ENCODE measurements at places on chromosomes 12 and 14.

DNA sequence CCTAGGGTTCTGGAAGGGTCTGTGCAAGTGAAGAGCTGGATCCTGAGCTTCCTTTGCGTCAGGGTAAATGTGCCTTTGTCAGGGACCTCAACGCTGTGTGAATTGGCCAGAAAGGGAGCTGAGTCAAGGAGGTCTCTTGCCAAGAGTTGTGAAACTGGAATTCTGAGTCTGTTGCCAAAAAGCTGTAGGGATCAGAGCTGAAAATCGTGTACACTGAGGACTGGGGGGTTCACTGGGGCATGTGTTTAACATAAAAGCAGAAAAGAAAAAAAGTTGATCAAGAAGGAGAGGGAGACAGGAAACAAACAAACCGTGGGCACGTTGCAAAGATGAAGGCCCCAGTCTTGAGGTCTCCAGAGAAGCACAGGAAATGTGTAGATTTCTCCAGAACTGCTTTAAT, 1081.5 kb downstream of the VRK1 start:
- DNase-seq: no peak

DNA sequence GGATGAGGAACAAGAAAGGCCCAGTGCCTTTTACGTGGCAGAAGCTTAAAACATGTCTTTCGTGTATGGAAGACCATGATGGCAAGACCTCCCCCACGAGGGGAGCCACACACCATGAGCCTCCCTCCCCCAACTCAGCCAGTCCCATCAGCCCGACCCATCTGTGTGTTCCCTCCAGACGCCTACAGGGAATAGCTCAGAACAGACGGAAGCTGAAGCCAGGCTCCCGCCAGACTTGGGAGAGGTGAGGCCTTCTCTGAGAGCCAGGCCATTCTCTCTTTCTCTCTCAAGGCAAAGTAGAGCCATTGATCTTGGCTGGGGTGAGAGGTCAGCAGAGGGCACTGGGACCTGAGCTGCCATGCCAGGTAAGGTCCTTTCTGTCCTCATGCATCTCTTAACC, 9.5 kb downstream of the REM2 start:
- no peak for DNase-seq

GRCh38 chr12:99983456-99984258, 1.1 kb downstream of the ANKS1B start:
- no peak for DNase-seq

DNA sequence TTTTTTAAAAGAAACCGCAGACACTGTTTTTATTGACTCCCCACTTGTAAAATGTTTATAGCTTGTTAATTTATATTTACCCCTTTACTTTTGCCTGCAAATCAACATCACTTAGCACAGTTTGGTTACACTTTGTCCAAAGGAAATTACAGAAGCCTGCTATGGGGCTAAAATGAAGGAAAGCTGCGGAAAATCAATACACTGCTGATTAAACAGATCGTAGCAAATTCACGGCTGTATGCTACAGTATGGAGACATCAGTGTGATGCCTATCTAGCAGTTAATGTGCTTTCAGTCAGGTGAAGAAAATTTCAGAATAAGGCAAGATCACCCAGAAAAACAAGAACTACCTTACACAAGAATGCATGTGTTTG, 110.0 kb downstream of the FOXG1 start:
- DNase-seq: no peak

- DNase-seq: no peak
Measured at GRCh38 chr12:52573743-52574142, at the start of gene KRT74. KRT74 (minus strand) TSS chr12:52573843; CDS start chr12:52573777, 66 bp downstream.

GRCh38 chr12:57934819-57935218, 6.5 kb upstream of the ATP23 start:
- DNase-seq: no peak

GRCh38 chr12:96434107-96434506, 33.9 kb upstream of the CDK17 start:
- peak; percentile 43 for DNase-seq

- DNase-seq: no peak
Measured at GRCh38 chr14:92954933-92955332, 32.0 kb downstream of the CHGA start.

GRCh38 chr12:119679081-119679480, 11.1 kb downstream of the PRKAB1 start:
- no peak for DNase-seq

- DNase-seq: no peak
Measured at GRCh38 chr12:104494137-104494792, 37.5 kb downstream of the CHST11 start.

DNA sequence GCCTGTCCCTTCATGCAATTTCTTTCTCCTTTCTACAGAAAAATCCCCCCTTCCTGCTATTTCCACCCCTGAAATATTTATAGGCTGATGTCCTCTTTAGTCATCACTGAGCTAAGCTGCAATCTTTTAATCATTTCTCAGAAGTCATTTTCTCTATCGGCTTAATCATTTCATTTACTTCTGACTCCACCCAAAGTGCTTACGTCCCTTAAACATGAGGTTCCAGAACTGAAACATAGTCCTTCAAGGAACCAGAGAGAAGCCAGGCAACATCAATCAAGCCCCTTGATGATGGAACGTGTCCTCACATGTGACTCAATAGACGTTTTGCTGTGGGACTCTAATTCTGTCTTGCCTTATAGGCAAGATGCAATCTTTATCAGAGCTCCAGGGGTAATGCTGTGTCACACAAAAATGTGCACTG, 148.7 kb upstream of the KRR1 start:
- peak; percentile 26 for DNase-seq

GRCh38 chr12:51023625-51024382, 2.4 kb downstream of the SLC11A2 start:
- DNase-seq: no peak

GRCh38 chr12:38892087-38892786, 13.2 kb downstream of the CPNE8 start:
- DNase-seq: no peak

DNA sequence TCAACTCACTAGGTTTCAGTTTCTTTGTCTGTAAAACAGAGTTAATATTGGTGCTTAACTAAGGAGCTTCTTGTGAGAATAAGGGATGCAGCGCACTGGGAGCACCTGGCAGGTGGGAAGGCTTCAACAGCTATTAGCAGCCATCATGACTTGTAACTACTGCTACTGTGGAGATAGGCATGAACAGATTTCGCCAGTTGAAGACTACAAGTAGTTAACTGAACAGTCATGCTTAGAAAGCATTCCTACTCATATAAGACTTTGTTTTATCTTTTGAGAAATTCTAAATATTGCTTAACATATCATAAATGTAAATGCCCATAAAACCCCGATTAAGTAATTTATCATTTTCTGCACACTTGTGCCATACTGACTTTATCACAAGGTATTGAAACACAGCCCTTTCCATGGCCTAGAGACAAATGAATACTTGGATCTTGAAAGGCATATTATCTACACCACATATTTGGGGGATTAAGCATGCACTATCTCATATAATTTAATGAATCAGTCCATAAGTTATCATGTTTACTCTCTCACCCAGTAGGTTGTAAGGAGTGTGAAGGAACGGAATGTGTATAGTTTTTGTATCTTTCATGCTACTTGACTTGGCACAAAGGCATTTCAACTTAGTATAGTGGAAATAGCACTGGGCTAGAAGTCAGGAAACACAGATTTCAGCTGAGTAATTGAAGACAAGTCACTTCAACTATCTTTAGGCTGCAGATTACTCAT, 16.1 kb downstream of the NTN4 start:
- DNase-seq: no peak

GRCh38 chr12:74415633-74416032, 122.0 kb upstream of the ATXN7L3B start:
- DNase-seq: no peak

- no peak for DNase-seq
Measured at GRCh38 chr12:14442221-14442881, 76.9 kb downstream of the ATF7IP start.

DNA sequence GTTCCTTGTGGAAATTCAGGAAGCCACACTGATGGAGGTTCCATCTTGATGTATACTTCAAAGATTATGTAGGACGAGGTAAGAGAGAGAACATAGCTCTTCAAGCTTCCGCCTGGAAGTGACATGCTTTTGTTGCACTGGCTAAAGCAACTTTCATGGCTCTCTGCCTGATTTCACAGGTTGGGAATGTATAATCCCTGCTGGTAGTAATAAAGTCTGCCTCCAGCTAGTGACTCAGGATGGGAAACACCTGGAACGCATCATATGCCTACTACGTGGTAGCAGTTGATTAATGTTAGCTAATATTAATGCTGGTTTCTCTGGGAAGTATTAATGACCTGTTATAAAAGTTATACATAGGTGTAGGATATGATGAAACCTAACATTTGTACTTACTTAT, 71.1 kb downstream of the PELI2 start:
- no peak for DNase-seq

DNA sequence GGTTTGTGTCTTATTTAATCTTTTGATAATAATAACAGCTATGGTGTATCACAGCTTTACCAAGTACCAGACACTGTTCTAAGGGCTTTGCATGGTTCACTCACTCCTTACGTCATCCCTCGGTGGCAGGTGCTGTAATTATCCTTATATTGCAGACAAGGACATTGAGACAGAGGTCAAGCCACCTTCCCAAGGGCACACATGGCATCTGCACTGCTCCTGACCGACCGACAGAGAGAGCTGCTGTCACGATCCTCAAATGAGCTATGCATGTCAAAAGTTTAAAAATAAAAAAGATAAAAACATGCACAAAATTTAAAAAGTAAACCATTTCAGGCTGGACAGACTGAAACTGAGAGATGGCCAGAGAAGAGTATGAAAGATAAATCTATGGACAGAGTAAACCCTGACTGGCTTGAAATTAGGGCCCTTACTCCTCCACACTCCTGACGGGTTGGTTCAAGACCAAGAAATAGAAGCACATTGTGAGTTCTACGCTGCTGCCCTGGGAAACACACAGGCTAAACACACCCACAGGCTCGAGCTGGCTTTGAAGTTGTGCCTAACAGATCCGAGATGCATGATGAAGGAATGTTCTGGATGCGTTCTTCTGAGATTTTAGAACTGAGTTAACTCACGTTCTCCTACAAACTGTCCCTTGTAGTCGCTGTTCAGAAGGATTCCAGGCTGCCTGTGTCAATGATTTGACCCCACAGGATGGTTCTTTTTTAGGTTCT, 268.7 kb downstream of the ZFP36L1 start:
- DNase-seq: no peak

DNA sequence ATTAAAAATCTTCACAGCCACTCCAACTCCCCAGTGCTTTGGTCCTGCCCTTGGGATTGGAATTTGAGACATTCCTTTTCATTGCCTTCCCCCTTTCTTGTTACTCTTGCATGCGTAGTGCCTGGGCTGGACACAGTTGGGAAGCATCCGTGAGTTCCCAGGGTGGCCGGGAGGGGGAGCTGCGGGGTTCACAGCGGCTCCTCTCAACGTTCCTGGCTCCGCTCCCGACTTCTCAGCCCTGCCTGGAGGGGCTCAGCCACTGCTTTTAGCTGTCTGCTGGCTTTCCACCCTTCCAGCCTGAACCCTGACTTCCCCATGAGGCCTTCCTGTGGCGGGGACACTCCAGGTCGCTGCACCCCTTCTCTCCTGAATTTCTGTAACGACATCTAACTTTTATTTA, 3.2 kb downstream of the TEX52 start:
- peak; percentile 38 for DNase-seq

DNA sequence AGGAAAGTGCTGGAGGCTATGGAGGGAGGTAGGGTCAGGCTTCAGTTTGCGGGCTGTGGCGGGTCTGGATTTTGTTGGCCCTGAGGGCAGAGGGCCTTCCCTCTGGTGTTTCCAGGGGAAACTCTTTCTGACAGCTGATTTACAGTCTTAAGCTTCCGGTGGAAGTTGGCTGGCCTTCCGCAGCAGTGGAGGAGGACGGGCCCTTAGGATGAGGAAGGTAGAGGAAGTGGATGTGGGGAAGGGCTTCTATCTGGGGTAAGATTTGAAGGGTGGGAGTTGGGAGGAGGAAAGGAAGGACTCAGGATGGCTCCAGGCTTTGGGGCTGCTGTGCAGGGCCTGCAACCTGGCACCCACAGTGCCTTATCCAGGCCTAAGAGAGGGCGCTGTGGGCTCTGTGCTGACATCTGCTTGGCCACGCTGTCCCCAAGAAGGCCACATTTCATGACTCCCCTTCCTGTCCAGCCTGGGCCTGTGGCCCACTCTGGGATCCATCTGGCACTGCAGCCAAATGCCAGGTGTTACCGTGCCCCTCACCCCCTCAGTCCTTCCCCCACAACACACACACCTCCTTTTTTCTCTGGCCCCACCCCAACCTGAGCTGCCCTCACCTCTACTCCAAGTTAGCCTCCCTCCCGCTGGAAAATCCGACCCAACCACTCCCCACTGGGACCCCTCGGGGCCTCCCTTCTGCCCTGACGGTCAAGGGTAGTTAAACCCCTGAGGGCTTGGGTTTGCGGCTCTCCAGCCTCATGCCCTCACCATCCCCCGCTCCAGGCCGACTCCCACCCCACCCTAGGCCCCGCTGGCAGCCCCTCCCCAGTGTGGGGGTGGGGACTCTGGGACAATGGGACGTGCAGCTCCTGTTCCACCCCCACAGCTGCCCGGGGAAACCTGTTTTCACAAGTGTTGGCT, 7.7 kb upstream of the PPP1R13B start:
- no peak for DNase-seq
